Astrocyte (in vitro differentiated cells and primary cell): ENCODE measurements at places on chromosomes 7 and 10.

- DNase-seq: no peak
Observed at GRCh38 chr7:107944411-107945169, 53.6 kb downstream of the DLD start.

- no peak for DNase-seq
Observed at GRCh38 chr7:104366390-104366789, 38.0 kb downstream of the LHFPL3 start.

DNA sequence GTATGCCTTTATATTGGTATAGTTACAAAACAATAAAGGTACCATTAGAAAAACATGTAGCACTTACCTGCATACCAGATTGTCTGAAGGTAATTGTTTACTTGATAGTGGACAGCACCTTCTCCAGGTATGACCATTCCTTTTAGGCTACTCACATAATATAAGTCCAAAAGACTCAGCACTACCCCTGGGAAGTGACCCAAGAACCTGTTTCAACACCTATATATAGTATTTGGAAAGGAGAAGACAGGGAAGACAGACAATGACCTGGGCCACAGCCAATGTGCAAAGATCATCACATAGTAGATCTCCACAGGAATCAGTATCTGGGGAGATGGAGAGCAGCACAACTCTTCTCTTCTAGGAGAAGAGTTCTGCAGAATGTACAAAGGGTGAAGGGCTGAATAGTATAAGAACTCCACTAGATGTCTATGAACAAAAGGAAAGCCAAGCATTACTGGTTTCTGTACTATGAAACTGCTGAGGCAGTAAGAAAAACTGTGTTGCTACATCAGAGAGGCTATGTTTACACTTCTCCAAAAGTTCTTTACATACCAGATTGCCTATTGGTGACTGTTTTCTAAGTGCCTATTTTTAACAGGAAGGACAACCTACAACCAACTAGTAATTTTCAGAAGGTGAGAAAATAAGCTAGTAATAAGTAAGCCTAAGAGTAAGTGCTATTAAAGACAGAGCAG is 159.2 kb downstream of the BTAF1 start:
- DNase-seq: no peak

GRCh38 chr7:18995270-18995671 is 122.2 kb downstream of the TWIST1 start:
- no peak for DNase-seq

- DNase-seq: no peak
Observed at GRCh38 chr7:69651101-69651590, 52.9 kb downstream of the AUTS2 start.

DNA sequence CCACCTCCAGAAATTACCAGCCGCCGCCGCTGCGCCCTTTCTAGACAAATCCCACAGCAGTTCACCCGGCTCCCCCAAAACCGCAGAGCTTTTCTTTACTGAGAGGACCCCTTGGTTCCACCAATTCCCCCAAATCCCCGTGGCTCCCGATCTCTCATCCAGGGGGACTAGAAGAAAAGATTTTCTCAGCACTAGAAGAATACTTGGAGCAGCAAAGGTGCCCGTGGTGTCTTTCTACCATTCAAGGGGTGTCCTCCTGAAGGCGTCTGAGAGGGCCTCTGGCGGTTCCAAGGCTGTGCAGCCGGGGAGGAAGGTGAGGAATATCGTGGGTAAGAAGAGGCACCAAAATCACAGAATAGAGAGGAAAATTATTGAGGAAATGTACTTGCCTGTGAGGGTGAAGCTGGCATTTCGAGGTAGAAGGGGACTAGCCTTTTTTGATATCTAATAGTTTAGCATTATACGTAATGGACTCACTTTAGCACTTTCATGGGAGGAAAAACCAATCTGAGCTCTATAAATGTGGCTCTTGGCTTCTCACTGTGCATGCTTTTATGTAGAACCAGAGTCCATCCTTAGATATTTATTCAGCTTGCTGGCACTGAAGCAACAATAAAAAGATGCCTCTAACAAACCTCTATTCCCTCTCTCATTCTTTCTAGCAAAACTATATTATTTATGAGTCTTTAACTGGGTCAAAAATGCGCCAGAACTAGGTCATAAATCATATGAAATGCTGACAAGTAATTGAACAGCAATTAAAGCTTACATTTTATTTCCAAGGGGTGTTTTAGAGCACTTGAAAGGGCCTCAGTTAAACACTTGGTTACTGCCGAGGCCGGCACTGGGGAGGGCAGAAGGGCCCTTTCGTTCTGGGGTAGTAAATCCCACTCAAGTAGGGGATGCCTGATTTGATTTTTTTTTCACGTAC is 13.8 kb upstream of the HOXA2 start:
- peak; percentile 10 for DNase-seq

DNA sequence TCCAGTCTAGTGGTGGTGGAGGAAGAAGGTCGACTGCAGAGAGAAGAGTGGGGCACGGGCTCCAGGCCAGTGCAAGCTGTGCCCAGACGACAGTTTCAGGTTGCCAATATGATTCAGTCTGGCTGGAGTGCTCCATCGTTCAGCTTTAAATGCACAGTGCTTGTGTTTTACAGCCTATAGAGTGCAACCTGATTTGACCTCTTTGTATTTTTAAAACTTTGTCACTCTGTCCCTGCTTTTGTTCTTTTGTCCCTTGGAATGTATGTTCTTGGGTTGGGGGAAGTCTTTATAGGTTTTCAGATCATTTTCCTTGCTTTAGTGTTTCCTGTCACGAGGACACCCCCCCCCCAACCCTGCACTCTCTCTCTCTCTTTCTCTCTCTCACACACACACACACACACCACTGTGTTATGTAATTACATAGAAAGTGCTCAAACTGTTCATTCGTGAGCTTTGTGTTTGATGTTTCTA is 198.0 kb downstream of the CAMK1D start:
- DNase-seq: no peak

DNA sequence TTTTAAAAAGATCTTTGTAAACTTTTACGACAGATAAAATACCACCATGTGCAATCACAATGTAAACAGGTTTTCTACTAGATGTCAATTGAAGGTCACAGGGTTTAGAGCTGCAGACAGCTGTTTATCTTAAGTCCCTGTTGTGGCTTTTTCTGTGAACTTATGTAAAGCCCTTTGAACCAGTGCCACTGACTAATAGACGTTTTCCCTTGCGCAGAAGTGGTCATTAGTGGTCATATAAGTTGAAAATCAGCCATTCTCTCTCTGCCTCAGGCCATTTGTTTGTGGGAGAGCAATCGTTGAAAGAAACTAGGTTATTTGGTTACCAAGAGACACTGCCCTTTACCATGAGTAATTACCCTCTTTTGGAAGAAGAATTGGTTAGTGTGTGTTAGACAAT is 23.9 kb downstream of the CACNB2 start:
- peak; percentile 85 for DNase-seq
